Stimulated activated CD4-positive, alpha-beta T cell treated with anti-CD3 and anti-CD28 coated beads, Interleukin-15, amount 100 ng/mL, for 48 hours (primary cell): ENCODE measurements at places on chromosomes 11 and 22.

DNA sequence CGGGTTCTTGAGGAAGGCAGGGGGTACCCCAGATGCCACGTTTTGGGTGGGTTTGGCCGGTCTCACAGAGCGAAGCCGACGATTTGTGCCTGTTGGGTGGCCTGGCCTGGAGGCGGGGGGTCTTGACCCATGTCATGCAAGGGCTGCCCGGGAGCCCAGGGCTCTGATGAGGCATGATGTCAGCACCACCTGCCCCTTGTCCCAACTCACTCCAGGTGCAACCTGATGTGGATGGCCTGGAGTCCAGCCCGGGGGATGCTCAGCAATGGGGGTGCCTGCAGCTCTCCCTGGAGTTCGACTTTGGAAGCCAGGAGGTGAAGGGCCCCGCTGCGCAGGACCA is 851 bp downstream of the SYT8 start:
- no peak for DNase-seq

DNA sequence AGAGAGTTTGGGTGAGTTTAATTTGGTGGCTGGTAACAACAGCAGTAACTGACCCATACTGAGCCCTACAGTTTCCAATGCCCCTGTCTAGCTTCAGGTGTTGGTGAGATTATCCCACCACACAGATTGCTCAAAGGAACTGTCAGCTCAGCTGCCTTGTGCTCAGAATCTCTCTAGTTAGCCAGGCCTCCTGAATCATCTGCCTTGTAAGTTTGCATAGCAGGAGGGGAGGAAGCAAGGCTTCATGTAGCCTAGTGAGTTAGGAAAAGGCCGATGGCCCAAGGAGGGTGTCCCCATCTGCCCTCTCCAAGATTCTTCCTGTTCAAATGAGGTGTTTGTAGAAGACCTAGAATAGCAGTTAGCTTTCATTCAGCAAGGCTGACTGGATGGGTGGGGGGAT is 74.3 kb downstream of the MICAL2 start:
- no peak for DNase-seq

DNA sequence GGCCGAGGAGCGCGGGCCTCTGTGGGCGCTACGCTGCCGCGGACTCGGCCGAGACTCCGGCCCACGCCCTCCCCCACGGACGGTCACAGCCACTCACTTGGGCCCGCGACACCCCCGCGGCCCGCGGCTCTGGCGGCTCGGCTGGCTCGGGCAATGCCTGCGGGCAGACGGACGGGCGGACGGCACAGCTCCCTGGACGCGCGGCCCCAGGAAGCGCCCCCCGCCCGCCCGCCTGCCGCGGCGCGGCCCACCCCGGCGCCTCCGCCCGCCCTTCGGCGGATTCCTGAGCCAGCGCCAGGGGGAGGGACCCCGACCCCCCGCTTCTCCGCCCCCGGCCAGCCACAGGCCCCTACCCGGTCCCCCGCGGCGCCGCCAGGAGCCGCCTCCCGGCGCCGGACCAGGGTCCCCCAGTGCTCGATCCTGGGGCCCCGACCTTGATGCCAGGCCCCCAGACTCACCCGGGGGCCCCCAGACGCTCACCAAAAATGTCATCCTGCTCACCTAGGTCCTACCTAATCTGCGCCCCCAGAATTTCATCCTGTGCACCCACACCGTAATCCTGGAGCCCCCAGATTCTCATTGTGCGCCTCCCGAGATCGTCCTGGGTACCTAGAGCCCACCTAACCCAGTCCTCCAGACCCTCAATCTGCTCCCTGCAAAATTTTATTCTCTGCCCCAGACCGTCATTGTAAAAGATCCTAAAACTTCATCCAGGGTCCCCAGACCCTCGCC is at the start of gene EFEMP2:
Gene EFEMP2, minus strand, starts transcription at position 215 of the 732 bp plus-strand sequence. CDS start 446 bp downstream, outside the sequence.
- no peak for DNase-seq

DNA sequence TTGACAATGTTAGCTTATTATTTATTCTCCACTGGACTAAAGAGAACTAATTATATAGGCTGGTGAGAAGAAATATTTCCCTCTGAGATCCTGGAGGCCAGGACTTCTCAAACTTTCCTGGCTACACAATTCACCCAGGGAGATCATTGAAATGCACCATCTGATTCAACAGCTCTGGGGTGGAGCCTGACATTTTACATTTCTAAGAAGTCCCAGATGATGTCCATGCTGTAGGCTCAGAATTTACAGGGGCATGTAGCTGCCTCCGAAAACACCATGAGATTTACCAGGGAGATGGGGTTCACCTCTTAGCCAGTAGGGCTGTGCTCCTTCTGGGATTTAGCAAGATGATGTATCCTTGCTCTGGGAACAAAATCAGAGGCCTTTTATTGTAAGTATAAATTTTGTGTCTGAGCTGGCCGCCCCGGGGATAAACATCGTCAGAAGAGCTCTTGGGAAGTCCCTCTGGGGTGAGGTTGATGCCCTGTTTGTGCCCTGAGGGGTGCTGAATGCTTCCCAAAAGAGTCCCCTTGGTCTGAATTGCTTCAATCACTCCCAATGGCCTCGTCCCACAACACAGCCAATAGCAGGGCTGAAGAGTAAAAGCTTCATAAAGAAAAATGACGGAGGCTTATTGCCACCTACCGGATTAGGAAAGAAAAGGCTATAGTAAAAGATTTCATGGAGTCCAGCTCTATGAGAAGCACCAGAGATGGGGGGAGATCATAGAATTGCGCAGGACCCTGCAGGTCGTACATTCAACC is 33.4 kb upstream of the API5 start:
- DNase-seq = no peak

GRCh38 chr11:34185926-34186841 is 80.8 kb downstream of the NAT10 start:
- no peak for DNase-seq

GRCh38 chr11:36790526-36790925 is 192.5 kb upstream of the RAG2 start:
- no peak for DNase-seq

DNA sequence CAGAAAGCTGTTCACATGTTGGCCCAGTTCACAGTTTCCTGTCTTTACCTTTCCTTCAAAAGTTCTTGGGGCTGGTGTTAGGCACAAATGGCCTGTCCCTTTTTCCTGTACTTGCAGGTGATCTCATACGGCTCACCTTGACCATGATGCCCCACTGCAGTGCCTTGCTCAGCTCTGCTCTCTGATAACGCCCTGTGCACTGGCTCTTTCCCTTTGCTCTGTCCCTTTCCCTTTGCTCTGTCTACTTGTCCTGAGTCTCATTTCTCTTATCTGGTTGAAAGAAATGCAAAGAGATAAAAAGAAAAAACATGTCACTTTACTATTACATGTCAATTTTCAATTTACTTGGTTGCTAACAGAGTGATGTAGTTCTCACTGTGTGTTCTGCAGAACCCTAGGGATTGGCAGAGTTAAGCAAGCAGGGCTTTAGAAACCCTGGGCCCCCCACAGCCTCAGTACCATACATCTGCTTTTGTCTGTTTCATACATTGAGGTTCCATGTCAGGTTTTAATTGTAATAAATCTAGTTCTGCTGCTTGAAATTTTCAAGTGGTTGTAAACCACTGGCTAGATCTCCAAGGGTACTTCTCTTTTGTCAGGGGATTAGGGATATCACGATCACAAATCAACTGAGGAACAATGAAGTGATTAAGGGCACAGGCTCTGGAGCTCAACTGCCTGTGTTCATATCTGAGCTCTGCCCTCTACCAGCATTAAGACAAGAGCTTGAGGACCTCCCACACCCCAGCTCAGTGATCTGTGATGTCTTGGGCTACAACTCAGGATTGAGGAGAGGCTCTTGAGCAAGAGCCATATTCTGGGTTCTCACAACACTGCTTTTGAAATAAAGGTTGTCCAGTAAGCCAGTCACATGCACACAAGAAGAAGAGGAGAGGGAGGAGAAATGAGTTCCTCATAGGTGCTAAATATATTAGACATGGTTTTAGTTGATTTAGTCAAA is 16.3 kb upstream of the SORL1 start:
- no peak for DNase-seq

GRCh38 chr22:49749885-49750510 is 77.7 kb downstream of the BRD1 start:
- no peak for DNase-seq
